Stimulated activated CD8-positive, alpha-beta memory T cell treated with anti-CD3 and anti-CD28 coated beads, Interleukin-4, amount 100 ng/mL, for 1 hour (primary cell): ENCODE measurements at places on chromosomes 6 and 20.

DNA sequence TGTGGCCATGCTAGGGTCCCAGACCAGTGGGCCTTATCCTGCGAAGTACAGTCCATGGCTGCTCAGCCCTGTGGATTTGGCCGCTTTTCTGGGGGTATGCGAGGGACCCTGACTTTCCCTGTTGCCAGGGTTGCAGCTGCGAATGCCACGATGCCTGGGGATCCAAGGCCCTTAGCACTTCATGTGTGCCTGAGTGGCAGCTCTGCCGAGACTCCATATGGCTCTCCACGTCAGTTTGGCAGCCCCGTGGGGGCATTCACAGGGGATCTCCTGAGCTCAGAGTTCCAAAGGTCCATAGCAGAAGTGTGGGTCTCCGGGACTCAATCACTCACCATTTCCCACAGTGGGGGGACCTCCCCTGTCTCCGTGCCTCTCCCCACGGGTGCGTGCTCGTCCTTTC is 319.5 kb downstream of the DOK5 start:
- no peak for DNase-seq

DNA sequence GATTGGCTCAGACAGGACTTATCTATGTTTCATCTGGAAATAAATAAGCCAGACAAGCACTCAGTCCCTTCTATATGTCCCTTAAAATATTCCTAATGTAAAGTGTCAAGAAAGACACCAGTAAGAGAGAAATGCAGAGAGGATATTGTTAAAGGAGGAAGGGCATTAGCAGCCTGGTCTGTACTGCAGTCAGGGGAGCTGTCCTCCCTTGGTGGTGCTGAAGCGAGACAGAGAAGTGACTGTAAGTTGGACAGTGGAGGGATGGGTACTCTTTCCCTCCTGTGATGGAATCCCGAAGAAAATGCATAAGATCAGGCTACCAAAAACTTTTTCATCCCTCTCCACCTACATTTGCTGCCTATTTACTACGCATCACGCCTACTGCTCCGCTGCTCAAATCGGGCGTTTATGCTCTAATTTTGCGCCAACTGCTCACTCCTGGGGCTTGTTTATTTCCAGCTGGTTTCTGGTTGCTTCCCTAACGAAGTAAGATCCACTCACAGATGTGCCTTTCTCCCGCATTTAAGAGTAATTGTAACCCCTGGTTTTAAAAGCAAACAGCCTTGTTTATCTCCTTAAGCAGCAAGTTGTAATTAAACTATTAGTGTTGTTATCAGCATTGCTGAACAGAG is 35.2 kb downstream of the PHACTR1 start:
- no peak for DNase-seq

DNA sequence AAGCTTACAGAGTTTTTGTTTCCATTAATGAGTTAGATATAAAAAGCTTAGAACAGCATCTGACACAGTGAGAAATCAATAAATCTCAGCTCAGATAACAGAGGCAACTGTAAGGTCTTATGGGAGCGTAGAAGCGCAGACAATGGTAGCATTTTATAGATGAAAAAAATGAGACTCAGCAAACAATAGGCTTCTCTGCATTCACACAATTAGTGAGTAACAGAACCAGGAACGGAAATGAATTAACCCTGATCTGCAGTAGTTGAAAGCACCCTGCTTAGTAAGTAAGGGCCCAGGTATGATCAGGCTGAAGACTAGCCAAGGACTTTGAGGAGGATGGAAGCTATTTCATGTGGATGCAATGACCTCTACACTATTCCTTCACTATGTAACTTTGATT is 147.2 kb upstream of the EYA4 start:
- no peak for DNase-seq

DNA sequence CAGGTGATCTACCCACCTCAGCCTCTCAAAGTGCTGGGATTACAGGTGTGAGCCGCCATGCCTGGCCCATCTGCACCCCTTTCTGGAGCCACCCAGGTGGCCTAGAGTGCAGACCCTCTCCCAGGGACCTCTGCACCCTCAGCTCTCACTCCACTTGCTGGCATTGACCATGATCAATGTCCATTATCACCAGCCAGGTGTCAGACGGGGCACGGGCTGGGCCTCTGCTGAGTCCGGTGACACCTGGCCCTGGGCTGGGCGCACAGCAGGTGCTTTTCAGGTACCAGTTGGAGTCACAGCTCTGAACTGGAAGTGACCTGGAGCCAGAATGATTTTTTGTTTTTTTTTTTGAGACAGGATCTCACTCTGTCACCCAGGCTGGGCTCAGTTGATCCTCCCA is 91.8 kb upstream of the PMEPA1 start:
- no peak for DNase-seq

DNA sequence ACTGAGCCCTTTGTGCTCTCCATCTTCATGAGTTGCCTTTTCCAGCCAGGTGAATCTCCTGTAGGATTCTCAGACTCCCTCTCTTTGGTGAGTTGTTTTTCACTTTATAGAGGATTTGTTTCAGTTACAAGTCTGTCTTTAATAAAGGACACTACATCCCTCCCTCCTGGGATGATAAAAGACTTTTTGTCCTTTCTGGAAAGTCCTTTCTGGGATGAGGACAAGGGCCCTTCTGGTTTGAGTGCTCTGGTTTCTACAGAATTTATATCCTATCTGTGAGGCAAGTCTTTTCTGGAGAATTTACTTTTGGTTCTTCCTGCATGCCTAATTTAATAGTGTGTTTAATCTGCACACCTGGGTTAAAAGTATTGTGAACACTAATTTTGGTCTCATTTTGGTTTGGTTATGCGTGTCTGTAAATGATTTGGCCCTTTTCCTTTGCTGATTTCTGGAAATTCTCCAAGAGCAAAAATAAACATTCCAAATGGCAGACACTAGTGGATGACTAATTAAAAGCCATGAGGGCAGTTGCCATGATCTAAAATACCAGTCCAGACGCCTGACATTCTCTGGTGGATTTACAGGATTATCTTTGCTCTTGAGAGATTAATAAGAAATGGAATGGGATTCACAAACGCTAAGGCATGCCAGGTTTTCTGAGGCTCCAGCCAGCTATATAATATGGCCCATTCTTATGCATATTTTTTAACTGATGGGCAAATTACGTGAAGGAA is 44.8 kb downstream of the TCP11 start:
- DNase-seq = no peak
